ENCODE measurements at places on chromosomes 2 and 18. TPM values are rescaled to one million over a fixed set of nuclear protein-coding genes. Genes with fewer than 3 reads are reported as not detected.

NPAS2 gene
- total RNA-seq = 5.6 TPM

LCT gene
- 0.53 TPM for total RNA-seq

KCNG3 gene
- 0.16 TPM for total RNA-seq

SDC1 gene
- 0.62 TPM for total RNA-seq

SPATA3 gene
- total RNA-seq = not detected

PID1 gene
- not detected for total RNA-seq

LYPD6 gene
- total RNA-seq = not detected

MARCO gene
- total RNA-seq = not detected

FAP gene
- not detected for total RNA-seq

CTNNA2 gene
- total RNA-seq = not detected

RUFY4 gene
- total RNA-seq = not detected

SNED1 gene
- total RNA-seq = 1.5 TPM

C2orf42 gene
- total RNA-seq = 24.7 TPM

GPR45 gene
- total RNA-seq = not detected

NYAP2 gene
- not detected for total RNA-seq

AMER3 gene
- total RNA-seq = not detected

ADD2 gene
- total RNA-seq = 3.1 TPM

ITPRID2 gene
- 61.2 TPM for total RNA-seq

DSG4 gene
- total RNA-seq = not detected

L3MBTL4 gene
- total RNA-seq = 0.11 TPM

IL1A gene
- 6.8 TPM for total RNA-seq

ATIC gene
- 296 TPM for total RNA-seq

LPIN2 gene
- total RNA-seq = 95.9 TPM

ADGRF3 gene
- 3.1 TPM for total RNA-seq

OR6B2 gene
- total RNA-seq = not detected

ITPRIPL1 gene
- 44.8 TPM for total RNA-seq

DYNAP gene
- not detected for total RNA-seq

SLC1A4 gene
- total RNA-seq = 21.0 TPM

All from activated T-helper 2 cell treated with anti-CD3 and anti-CD28 coated beads, Interferon-gamma antibody, Interleukin-2, Interleukin-4, amounts not matched to agents 10 μg/mL and 5 μg/mL and 100 μg/mL, durations not matched to agents 14 hours and 24 hours and 36 hours (primary cell).